Fibroblast of skin of right biceps (primary cell): ENCODE measurements at places on chromosomes 3 and 15.

DNA sequence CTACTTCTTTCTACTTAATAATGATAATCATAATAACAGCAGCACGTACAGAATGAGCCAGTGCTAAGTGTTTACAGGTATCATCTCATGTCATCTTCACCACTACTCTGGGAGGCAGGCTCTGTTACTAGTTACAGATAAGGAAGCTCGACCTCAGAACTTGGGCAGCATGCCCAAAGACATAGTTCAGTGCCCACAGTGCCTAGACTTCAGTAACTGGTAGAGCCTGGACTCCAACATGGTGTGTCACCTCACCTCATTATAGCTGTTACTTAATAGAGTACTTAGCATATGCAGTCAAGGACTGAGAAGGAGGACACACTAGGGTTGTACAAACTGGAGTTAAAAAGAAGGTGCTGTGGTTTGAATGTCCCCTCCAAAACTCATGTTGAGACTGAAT lies 7.6 kb downstream of the GADL1 start:
- no peak for DNase-seq

DNA sequence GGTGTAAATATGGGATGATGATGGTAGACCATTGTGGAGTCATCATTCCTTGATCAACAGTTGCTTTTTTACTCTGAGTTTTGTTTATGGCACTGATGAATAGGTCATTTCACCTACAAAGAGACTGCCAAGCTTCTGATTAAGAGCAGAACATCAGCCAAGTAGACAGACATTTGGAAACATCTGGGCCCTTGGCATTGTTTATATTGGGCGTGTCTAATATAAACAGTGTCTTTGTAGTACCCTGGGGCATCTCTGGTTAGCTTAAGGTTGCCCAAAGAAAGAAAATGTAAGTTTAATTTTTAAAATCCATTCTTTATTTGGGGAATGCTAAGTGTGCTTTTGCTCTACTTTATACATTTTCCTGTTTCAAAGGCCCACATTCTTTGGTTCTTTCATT lies 377.0 kb downstream of the FEZF2 start:
- no peak for DNase-seq

- no peak for DNase-seq
Measured at GRCh38 chr3:136728473-136728872, 23.7 kb downstream of the STAG1 start.

DNA sequence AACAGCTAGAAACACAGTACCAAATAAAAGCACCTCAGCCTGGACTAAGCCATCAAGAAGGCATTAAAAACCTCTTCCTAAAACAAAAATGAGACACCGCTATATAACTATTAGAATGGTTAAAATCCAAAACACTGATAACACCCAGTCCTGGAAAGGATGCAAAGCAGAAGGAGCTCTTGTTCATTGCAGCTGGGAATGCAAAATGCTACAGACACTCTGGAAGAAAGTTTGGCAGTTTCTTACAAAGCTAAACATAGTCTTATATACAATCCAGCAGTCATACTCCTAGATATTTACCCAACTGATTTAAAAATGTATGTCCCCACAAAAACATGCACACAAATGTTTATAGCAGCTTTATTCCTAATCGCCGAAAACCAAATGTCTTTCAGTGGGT lies 35.7 kb downstream of the CHSY1 start:
- no peak for DNase-seq

GRCh38 chr3:104629038-104629437 lies 737.7 kb upstream of the ALCAM start:
- peak; percentile 89 for DNase-seq

- no peak for DNase-seq
Measured at GRCh38 chr3:194494951-194495374, 8.2 kb upstream of the ATP13A3 start.

GRCh38 chr15:75043509-75044257 lies 20.3 kb downstream of the PPCDC start:
- DNase-seq: peak; percentile 97

- no peak for DNase-seq
Measured at GRCh38 chr15:83835479-83835878, 181.6 kb downstream of the ADAMTSL3 start.

GRCh38 chr3:61927332-61927731 lies 366.0 kb downstream of the PTPRG start:
- peak; percentile 90 for DNase-seq
